ENCODE measurements at places on chromosomes 7 and 10.

GRCh38 chr7:95619517-95619916, 23.2 kb upstream of the PDK4 start:
- no peak for DNase-seq

DNA sequence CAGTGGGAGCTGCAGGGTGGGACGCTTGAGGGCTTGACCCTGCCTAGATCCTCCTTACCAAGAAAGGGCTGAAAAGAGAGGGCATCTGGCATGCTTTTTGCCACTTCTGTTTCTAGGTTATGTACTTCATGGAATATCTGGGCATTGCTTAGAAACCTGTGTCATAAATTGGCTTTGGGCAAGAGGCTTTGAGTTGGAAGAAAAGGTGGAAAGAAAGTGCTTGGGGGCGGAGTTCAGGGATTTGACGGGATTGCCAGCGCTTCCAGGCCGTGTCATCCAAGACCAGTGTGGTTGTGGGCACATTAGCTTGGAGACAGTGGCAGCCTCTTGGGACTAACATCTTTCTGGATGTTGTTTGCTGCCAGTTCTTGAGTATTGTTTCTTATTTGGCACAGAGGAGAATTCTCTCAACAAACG, 825 bp downstream of the ZNF862 start:
- DNase-seq: no peak

GRCh38 chr7:3434611-3435010, 133.6 kb downstream of the SDK1 start:
- DNase-seq: no peak

- DNase-seq: no peak
Observed at GRCh38 chr7:34069676-34070075, 164.3 kb downstream of the BMPER start.

GRCh38 chr10:34049887-34050286, 715.4 kb upstream of the NRP1 start:
- no peak for DNase-seq

GRCh38 chr7:38283809-38284208, 10.4 kb upstream of the TARP start:
- DNase-seq: no peak

GRCh38 chr10:5743736-5744135, 59.1 kb downstream of the TASOR2 start:
- no peak for DNase-seq

GRCh38 chr10:33869481-33869880, 535.0 kb upstream of the NRP1 start:
- no peak for DNase-seq

- DNase-seq: no peak
Observed at GRCh38 chr7:29107056-29107455, 39.3 kb downstream of the CPVL start.

DNA sequence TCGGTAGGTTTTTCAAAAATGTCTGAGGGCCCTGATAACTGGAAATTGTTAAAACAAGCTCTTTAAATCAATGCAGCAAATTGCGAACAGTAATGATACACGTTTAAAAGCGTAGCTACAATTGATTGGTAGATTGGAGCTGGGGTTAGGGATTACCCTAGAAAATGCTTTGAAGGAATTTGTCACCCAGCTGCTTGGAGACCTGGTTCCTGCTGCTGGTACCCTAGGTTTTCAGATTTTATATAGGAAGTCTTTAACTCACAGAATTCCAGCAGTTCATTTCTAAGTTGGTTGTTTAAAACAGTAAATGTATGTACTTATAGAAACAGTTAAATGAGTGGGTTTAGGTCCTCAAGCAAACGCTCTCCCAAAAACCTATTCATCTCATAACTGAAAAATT, 1.5 kb downstream of the HECTD2 start:
- DNase-seq: no peak

DNA sequence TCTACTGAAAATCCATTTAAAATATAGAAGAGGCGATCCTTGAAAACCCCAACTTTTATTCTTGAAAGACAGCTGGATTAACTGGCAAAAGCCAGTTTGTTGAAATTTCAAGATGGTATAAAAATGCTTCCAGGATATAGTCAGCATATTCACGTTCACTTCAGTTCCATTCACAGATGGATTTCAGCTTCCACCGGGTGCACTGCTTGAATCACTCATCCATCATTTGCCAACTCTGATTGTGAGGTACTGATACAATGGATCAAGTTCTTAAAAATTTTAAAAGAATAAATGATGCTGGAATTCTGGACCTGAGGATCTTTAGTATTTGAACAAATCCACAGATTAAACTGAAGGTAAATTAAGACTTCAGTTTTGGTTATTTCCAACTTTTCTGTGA, 2.4 kb downstream of the PURB start:
- DNase-seq: no peak

DNA sequence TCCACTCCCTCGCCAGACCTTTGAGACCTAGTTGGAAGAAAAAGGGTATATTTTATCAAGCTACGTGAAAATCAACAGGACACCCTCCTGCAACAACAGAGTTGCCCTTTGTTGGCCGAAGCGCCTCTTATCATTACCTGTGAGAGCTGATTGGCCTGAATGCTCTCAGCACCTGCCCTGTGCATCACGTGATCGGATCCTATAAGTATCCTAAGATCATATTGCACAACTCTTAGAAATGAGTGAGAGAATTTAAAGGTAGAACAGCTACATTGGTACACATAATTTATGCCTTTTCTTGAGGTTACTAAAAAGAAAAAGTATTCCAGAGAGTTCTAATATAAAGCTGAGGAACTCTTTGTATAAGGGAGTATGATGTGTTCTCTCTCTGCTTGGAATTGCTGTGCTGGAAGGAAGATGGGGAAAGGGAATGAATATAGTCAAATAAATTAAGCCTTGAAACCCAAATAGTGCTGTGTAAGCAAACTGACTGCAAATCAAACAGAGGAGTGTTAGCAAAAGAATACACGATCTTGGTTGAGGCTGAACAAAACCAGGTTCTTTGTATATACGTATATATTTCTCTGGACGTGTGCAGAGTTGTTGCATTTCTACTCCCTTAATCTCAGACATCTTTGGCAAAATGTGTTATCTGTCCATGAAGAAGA, 69.3 kb downstream of the LRRC4 start:
- DNase-seq: no peak

- DNase-seq: no peak
Observed at GRCh38 chr10:88114368-88114767, 250.9 kb downstream of the PTEN start.

- DNase-seq: no peak
Observed at GRCh38 chr7:22487978-22488642, 11.9 kb downstream of the STEAP1B start.

DNA sequence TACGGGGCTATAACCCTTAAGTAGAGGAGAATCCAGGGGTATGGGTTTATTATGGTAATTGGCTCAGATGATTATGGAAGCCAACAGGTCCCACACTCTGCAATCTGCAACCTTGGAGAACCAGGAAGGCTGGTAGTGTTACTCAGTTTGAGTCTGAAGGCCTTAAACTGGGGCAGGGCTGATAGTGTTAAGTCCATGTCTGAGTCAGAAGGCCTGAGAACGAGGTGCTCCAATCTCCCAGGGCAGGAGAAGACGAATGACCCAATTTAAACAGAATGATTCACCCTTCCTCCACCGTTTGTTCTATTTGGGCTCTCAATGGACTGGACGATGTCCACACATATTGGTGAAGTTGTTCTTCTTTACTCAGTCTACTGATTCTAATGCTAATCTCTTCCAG, 244.5 kb upstream of the PTER start:
- DNase-seq: no peak

DNA sequence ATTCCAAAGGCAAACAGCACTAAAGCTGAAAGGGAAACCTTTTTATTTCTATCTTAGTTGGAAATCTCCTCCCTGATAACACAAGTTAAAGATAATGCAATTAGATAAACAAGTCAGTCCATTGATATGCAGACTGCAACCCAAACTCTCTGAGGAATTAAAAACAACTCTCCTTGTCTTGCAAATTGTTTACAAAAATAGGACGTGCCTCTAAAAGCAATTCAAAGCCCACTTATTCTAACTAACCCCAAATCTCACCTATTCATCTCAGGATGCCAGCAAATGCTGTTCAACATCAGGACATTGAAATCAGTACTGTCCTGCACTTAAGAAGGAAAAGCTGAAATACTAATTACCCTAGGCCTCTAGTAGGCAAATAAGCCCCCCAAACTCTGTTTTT, 12.8 kb downstream of the SHTN1 start:
- no peak for DNase-seq
